ENCODE measurements at places on chromosomes 11 and 22.
A peak's percentile ranks its signal among the peaks of the same experiment; 100 is the strongest.

DNA sequence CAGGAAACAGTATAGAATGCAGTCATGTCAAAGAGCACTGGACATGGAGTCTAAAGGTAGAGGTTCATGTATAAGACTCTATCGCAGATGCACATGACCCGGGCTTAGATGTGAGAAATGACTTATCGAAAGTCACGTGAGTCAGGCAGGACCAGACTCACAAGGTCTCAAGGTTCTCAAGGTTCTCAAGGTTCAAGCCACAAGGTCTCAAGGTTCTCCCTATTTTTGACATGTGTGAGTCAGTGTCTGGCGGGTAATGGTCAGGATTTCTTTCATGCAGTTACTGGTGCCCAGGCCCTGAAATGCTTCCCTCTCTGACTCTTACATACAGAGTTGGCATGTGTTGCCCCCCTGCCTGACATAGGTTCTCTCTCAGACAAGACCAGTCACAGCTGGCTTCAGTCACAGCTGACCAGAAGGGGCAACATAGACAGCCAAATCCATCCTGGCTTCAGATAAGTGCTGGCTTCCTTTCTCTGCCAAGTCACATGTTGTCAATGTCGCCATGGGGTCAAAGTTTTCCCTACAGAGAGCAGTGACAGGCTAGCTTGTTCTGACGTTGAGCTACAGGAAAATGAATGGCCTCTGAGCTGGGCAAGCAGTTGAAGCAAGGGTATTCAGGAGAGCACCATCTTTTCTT lies 10.1 kb downstream of the CSRP3 start:
- no peak for DNase-seq

DNA sequence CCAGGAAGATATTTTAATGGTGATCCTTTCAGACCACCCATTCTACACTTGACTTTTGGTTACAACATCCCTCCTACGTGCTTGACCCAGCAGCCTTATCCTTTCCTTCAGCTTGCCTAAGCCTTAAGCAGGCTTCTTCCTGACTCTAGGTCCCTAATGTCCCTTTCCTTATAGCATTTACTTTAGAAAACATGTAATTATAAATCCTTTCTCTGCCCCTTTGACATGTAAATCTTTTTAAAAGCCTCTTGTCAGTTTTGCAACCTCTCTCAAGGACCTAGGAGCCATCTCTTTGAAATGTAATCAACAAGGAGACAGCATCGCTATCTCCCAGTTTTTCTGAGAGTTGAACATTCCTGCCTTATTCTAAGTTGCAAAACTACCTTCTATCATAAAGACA lies 1255.2 kb downstream of the LRRC4C start:
- no peak for DNase-seq

DNA sequence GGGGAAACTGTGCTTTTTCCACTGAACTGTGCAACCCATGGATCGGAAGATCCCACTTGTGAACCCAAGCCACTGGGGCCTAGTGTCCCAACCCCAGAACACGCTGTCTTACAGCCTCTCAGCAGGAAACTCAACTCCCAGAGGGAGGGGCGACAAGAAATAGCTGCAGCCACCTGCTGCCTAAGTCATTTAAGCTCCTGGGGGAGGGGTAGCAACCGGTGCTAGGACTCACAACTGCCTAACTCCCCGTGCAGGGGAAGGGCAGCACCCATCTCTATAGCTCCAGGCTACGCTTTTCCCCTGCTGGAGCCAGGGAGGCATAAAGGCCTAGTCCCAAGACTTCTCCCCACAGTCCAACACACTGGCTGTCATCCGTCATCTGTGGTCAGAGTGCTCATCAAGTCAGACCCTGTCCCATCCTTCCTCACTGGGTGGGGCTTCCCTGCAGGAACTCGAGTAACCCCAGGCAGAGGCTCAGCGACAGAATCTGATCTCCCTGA lies 363.0 kb downstream of the LUZP2 start:
- no peak for DNase-seq

DNA sequence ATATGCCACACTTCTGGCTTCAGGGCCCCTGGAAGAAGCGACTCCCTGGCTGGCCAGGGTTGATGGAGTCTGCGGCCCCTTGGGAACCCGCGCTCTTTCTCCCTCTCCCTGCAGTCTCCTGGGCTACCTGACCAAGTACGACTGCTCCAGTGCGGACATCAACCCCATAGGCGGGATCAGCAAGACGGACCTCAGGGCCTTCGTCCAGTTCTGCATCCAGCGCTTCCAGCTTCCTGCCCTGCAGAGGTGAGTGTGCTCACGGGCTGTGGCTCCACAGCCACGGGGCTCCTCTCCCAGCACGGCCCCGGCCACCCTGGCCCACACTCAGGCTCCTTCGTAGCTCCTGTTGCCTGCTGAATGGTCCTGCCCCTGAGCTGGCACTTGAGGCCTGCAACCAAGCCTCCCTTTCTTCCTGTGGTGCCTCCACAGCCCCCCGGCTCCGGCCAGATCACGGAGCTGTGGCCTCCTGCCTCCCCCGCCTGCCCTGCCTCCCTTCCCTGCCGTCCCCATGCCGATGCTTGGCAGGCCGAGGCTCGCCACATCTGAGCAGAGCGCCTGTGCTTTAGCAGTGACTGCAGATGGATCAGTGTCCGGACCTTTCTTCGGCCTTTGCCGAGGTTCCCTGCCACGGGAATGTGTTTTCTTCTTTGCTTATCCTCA lies 36.2 kb upstream of the KRTAP5-7 start:
- DNase-seq = no peak

- no peak for DNase-seq
These were observed 2.5 kb downstream of the RAC2 start for GRCh38 chr22:37241351-37242142.

- no peak for DNase-seq
These were observed 42.6 kb upstream of the TEAD1 start for GRCh38 chr11:12631651-12632050.

DNA sequence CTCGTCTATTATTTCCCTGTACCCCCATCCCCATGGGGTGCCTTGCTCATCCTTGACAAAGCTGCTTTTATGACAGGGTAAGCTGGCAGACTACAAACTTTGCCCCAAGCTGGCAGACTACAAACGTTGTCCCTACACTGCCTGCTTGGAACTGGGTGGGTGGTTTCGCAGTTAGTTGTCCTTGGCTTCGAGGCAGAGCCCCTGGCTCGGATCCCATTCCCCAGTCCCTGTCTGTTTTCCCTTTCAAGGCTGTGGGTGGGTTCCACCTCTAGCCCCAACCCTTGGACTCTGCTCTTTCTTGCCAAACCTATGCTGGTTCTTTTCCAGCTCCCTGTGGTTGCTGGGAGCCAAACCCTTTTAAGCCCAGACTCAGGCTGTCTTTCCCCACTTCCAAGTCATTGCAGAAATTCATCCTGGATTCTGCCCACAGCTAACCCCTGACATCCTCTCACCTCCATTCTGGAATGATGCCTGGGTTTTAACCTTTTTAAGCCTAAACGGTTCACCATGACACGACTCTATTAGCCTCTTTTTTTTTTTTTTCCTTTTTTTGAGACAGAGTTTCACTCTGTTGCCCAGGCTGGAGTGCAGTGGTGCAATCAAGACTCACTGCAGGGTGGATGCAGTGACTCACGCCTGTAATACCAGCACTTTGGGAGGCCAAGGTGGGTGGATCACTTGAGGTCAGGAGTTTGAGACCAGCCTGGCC lies 9.2 kb upstream of the RBM14 start:
- DNase-seq = peak; percentile 88

GRCh38 chr11:119175493-119176077 lies 7.1 kb downstream of the NLRX1 start:
- DNase-seq = no peak

- no peak for DNase-seq
These were observed 5.4 kb downstream of the ATM start for GRCh38 chr11:108228251-108228650.

DNA sequence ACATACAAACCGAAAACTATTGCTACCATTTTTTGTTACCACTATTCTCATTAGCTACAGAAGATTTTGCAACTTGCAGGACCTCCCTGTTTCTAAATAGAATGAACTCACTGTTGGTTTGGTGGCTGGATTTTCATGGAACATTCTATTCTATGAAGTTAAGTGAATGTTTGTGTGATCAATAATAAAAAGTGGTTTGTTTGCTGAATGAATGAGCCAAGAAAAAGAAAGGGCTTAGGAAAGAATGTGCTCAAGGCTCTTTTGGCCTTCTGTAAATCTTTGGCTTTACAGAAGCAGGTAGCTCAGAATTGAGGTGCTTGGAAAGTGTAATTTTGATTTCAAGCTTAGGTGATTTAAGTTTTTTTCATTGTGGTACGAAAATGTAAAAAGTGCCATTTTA lies 5.9 kb upstream of the SCGB1D2 start:
- no peak for DNase-seq

DNA sequence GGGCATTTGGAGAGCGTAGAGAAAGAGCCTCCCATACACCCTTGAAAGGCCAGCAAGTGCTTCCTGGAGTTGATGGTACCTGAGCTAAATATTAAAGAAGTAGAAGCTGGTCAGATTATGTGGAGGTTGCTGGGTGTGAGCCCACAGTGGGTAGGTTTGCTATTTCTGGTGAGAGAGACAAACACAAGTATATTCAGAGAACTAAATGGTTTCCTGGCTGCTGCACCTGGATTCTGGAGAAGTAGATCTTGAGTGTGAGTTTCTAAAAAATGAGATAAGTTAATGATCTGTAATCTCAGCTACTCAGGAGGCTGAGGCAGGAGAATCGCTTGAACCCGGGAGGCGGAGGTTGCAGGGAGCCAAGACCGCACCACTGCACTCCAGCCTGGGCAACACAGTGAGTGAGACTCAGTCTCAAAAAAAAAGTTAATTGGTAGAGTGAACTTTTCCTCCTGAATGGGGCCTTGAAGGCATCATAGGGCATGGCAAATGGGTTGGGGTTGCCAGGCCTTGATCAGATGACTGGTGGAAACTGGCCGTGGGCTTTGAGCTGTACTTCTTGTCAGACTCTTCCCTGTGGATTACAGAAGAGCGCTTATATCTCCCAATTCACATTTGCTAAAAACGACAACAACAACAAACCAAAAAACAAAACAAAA lies 75.8 kb downstream of the ADAMTS15 start:
- DNase-seq = no peak

DNA sequence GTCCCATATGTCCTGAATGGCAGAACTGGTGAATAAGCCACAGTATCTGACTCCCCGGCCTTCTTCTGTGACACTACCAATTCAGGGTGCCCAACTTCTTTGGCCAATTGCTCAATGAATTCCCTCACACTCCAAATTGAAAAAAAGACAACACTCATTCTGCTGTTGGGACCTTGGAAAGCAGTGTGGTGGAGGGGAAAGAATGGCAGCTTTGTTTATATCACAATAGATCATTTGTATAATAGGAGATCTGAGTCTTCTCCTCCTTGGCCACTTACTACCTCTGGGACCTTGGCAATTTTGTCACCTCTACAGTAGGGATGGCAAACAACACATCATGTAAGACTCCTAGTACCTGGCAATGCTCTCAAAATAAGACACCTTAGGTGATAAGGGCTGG lies 64.6 kb downstream of the OPCML start:
- no peak for DNase-seq

- no peak for DNase-seq
These were observed 20.9 kb downstream of the SHISAL1 start for GRCh38 chr22:44291674-44292360.

DNA sequence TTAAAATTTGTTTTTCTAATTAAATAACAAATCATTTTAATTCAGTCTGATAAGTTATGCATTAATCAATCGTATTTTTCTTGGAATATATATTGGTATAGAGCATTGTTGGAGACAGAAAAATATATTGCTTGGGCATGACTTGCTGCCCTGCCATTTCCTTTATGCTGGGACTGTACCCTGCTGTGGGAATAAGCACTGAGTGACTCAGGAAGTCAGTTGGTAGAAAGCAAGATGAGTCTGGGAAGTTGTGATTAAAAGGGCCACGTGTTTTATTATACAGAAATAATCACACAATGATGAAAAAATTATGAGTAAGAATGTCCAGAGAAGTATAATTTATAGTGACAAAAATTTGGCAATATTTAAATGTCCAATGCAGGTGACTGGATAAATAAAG lies 139.5 kb downstream of the KIF18A start:
- DNase-seq = no peak

DNA sequence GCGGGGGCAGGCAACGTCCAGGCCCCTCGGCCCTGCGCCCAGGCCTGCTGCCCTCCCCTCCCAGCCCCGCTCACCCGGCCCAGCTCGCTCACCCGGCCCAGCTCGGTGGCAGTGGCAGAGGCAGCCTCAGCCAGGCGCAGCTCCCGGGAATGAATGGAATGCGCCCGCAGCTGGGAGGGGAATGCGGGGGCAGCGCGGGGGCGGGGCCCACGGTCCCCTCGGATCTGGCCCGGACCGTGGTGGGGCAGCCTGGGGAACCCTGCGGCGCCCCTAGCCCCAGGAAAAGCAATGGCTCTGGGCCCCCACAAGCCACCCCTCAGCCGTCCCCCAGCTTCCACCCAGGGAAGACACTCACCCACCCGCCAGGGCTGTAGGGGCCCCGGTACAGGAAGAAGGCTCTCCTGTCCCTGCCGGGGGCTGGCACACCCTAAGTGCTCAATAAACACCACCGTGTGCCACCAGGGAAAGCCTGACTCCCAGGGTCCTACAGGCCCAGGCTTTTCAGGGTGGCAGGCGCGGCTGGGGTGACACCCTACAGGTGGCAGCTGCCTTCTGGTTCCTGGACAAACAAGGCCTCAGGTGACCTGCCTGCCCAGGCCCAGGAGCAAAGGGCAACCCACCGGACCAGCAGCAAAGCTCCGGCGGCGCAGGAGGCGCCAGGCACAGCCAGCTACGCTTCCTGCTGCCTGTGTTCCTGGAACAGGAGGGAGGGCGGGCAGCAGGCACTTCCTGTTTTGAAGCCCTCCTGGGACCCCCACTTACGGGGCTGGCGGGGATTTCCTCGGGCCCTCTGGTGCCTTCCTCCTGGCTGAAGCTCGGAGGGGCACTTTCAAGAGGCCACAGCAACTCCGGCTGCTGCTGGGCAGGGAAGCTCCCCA lies 13.8 kb downstream of the PLXNB2 start:
- no peak for DNase-seq

- peak; percentile 61 for DNase-seq
These were observed at the start of gene PLXNB2 for GRCh38 chr22:50306753-50307749. Gene PLXNB2 (minus strand): TSS chr22:50307646. CDS start chr22:50290584, 17,062 bp downstream.

DNA sequence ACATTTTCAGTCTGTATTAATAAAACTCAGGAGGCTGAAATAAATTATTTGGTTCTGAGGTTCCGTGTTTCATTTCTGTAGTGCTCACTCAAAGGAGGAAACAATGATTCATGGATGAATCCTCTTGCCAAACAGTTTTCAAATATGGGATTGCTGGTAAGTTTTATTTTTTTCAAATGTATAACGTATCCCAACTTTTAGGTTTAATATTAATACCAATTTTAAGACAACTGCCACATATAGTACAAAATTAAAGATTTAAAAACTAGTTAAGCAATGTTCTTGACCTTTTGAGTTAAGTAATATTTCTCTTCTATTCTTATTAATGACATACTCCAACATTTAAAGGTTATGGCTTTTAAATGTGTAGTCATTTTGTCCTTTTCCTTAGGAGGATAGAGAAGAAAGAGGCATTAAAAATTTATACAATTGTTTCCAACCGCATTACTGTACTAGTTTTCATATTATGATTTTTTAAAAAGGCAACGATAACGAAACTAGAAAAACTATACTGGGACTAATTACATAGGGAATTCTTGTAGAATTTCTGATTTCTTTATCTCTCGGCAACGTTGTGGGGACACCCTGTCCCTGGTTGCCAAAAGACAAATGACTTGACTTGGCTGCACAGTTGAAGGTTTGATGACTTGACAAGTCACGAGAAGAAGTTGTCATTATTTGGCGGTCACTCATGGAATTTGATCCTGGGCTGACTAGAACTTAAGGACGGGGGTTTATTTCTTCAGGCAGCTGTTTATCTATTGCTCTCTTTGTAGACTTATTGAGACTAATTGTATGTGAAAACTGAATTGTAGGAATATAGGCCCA lies 69.1 kb upstream of the ADSL start:
- peak; percentile 67 for DNase-seq
